ENCODE measurements at places on chromosomes 3 and 15.
A peak's percentile ranks its signal among the peaks of the same experiment; 100 is the strongest.

- peak; percentile 16 for DNase-seq
Measured at GRCh38 chr3:195165790-195166189, 105.2 kb downstream of the XXYLT1 start.

DNA sequence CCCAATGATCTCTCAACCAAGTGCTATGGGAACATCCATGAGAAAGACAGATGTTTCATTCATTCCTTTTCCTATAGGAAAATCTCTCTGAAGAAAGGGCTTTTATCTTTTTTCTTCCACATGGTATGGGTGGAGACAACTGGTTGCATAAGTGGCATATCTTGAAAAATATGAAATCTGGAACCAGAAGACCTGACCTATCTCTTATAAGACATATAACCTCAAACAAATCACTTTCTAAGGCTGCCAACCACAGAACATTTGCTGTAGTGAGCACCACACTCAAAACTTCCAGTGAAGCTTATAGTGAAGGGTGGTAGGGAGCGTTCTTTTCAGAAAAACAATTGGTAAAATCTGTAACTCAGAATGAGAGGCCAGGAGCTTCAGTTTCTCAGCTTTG, 58.5 kb downstream of the SHQ1 start:
- DNase-seq = no peak

- peak; percentile 89 for DNase-seq
Measured at GRCh38 chr15:35519541-35520149, 26.3 kb downstream of the DPH6 start.

GRCh38 chr15:91589360-91589759, 264.1 kb upstream of the SLCO3A1 start:
- no peak for DNase-seq

DNA sequence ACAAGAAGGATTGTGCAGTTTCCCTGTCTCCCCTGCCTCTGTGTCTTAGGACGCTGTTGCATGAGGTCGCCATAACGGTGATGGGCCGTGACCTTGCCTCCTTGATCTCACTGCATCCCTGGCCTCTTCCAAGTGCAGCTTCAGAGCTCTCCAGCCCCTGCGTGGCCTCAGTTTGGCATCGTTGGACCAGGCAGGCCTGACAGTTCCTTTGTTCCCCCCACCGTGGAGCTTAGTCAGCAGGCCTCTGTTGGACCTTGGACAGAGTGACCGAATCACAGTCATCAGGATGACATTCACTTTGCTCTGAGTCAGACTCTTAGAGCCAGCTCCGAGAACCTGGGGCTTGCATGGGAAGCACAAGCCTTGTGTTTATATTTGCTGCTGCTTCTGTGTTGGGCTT, 139.4 kb downstream of the OPA1 start:
- no peak for DNase-seq

GRCh38 chr3:186097663-186098451, 11.0 kb downstream of the ETV5 start:
- DNase-seq = peak; percentile 85

GRCh38 chr15:63200464-63201249, 11.3 kb downstream of the RAB8B start:
- no peak for DNase-seq

DNA sequence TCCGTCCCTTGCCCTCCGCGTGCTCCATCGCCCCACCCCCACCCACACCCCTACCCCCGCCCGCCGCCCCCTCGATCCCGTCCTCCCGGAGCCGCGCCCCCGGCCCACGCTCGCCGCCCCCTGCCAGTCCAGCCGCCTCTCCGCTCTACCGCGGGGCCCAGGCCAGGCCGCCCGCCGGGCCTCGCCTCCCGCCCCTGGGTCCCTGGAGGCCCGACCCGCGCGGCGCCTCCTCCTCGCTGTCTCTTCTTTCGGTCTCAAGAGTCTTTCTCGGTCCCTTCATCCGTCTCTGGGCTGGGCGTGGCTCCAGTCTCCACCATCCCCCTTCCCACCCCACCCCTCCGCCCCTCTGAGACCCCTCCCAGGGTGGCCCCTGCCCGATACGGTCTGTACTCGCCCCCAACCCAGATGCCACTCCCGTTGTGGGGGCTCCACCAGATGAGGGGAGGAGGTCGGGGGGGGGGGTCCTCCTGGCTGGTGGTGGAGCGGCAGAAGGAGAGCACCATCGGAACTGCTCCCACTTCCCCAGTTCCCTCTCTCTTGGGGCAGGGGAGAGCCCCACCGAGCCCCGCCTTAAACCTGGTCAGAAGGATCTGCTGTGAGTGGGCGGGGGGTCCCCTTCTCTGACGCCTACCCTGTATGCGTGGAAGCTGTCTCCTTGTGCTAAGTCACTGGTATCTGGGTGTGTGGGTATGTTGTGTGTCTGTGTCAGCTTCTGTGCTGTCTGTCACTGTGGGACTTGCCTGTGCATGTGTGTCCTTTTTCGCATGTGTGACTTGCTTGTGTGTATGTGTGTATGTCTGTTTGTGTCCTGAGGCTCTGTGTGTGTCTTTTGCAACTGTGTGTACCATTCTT, 1.0 kb downstream of the PRKCD start:
- DNase-seq = no peak

DNA sequence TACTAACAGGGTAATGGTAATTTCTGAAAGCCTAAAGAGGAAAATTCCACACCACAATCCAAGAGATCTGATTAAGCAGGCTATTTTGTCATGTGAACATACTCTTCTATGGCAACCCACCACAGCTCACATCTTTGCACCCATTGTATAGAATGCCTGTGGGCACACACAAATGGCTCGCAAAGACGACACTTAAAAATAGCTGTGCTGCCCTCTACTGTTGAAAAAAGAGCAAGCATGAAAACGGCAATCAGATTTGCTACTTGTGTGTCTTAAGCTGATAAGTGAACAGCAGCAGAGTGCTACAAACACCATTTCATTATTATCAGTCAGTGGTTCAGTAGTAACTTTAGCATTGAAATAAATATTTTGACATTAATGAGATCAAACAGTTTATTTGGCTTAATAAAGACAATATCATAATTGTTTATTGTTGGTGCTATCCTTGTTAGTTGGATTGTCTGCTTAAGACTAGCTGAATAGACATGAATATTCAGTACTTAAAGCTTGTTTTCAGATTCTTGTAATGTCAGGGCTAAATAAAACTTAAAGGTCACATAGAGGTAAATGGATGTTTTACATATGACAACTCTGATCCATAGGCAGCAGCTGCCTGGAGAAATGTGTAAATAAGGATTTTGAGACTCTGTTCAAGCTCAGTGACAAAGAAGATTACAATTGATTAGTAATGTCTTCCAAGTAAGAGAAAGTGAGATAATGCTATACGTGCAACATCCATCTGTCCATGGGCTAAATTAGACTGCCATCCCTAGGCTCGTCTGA, 199.1 kb downstream of the LRRN1 start:
- DNase-seq = peak; percentile 82

- peak; percentile 37 for DNase-seq
Measured at GRCh38 chr15:23690450-23690852, 3.3 kb upstream of the NDN start.

DNA sequence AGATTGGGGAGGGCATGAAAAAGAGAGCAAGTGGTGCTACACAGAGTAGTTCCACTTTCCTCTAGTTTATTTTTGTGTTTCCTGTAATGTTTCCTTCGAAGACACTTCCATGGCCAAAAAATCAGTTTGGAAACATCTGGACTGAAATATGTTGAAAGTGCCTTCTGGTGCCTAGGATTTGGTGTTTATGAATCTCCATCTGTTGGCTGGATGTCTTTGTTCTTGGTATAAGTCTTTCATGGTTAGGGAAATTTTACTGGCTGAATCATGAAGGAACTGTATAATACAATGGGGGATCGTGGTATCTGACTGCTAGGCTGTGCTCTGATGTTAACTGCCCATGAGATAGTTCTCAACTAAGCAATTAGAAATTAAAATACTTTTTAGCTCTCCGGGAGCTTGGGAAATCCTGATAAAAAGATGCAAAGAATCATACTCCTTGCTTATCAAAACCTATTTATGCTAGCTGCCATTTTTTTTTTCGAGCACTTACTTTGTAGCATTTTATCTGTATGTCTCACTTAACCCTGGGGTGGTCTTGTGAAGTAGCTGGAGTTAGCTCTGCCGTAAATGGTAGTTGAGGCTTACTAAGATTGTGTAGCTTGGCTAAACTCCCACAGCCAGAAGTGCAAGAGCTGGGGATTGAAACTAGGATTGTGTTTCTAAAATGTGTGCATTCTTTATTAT, 21.9 kb downstream of the AKAP13 start:
- DNase-seq = no peak

DNA sequence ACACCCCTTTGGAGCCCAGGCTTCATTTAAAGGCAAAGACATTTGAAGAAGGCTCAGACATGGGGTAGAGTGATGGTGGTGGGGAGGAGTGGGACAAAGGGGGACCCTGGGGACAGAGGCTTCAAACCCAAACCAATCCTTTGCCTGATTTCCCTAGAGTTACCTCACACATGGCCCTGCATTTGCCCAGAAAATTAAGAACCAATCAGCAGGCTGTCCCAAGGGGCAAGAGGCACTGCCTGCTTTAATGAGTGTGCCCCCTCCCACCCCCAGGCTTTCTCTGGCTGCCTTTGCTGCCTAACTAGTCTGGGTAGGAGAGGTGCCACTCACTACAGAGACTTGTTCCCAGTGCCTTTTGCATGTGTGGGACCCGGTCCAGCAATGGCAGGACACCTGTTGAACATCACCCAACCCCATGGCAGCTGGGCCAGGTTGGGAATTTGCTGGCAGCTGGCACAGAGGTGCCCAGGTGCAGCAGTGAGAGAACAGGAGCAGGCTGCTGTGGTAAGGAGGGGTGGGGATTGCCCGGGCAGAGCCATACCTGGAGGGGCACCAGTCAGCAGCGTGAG, 38.4 kb downstream of the CCDC33 start:
- DNase-seq = no peak

DNA sequence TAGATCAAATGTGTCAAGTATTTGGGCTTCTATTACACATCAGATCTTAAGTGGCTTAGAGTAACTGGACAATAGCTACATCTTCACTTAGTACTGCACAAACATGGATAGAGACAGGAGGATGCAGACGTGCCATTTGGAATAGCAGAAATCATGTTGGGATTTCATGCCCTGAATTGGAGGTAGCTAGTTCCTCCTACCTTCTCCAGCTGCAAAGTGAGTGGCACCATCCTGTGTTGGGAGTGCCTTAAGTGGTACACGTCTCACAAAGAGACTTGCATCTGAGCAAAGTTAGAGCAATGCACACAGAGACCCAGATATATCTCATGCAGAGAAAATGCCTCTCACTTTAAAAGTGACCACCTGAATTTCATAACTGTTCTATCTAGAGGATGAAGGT, 136.5 kb downstream of the SSR3 start:
- peak; percentile 30 for DNase-seq

DNA sequence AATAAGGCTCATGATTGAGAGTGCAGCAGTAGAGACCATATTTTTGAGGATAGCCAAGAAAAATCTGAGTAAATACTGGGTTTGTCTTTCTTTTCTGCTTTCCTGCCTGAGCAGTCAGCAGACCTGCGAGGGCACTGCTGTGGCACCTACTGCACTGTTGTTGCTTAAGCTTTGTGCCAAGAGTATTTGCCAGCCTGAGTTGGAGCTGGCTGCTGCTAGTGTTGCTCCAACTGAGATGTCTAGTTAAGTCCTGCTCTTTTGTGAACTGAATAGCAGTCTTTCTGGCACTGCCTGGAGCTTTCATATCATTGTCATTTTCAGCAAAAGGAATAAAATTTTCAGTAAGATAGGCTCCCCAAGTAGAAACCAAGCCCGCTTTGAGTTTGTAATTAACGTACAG, 214.5 kb upstream of the P2RY1 start:
- no peak for DNase-seq

- DNase-seq = peak; percentile 23
Measured at GRCh38 chr3:178385280-178385952, 150.8 kb upstream of the KCNMB2 start.

DNA sequence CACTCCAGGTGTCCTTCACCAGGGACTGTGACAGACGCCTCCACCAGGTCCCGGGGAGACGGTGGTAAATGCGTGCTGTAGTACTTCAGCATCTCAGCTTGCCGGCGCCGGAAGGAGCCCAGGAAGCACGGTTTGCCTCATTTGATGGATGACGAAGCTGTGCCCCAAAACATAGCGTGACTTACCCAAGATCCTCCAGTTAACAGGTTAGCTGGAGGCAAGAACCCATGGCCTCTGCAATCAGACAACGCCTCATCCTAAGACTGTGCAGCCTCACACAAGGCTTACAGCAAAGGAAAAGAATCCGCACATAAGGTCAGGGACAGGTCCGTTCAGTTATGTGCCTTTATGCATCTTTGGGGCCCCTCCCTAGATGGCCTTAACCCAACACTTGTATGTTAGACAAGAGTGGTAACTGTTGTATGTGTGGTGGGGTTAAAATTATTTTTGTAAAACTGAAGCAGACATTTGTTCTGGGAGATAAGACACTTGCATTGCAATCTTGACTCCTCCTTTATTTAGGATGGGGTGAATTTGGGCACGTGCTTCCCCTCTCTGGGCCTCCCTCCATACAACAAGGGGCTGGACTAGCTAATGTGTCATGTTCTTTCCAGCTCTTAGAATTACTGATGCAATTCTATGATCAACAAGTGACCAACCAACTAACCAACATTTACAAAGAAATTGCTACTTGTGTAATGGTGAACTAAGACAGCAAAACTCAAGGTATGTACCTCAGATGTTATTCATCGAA, 39.4 kb downstream of the VGLL4 start:
- no peak for DNase-seq

DNA sequence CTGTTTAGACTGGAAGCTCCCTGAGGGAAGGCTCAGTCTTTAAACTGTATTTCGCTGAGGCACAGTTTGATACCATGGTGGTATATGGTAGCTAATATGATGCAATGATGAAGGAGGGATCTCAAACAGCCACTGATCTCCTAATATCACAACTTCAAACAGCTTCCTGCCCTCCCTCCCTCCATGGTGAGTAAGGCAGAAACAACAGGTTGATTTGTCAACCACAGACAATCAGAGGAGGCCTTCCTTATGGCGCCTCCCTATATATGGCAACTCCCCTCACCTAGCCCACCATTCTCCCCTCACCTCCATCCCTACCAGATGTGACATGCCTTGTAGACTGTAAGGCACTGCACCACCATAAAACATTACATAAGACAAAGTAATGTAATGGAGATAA, 316.5 kb upstream of the ICE2 start:
- no peak for DNase-seq

GRCh38 chr3:188236271-188236670, 82.3 kb downstream of the LPP start:
- no peak for DNase-seq

DNA sequence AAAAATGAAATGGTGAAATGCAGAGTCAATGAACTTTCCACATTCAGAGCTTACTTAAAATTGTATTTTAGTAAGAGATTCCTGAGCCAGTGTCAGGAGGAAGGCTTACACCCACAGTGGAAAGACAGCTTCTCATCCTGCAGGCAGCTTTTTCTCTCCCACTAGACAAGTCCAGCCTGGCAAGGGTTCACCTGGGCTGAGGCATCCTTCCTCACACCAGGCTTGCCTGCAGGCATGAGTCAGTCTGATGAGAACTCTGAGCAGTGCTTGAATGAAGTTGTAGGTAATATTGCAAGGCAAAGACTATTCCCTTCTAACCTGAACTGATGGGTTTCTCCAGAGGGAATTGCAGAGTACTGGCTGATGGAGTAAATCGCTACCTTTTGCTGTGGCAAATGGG, 3.1 kb downstream of the CCR4 start:
- DNase-seq = no peak

GRCh38 chr15:70519004-70519365, 244.4 kb downstream of the UACA start:
- no peak for DNase-seq

- DNase-seq = no peak
Measured at GRCh38 chr3:124207873-124208485, 216.1 kb upstream of the ROPN1 start.

All from NCI-H1417 (cell line).